ENCODE measurements at places on chromosomes 1 and 21.
A peak's percentile ranks its signal among the peaks of the same experiment; 100 is the strongest.

GRCh38 chr1:66982561-66983260 is 57.9 kb downstream of the MIER1 start:
- no peak for DNase-seq

DNA sequence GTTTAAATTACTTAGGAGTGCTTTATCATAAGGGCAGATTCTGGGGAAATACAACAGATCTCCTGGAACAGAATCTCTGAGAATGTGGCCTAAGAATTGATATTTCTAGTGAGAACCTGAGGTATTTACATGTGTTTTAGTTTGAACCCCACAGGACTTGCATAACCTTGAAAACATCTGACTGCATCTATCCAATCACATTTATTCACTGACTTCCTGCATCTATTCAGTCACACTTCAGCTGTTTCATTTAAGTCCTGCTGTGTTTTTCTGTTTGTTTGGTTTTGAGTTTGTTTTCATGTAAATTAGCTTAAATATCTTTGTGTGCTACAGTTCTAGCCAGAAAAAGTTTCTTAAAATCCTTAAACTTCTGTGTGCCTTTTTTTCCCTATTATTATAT is 1260.7 kb downstream of the PLA2G4A start:
- DNase-seq = no peak

- peak; percentile 68 for DNase-seq
Observed at GRCh38 chr1:183191833-183192232, 5.8 kb downstream of the LAMC2 start.

GRCh38 chr1:231971397-231972110 is 345.0 kb downstream of the DISC1 start:
- DNase-seq = no peak

DNA sequence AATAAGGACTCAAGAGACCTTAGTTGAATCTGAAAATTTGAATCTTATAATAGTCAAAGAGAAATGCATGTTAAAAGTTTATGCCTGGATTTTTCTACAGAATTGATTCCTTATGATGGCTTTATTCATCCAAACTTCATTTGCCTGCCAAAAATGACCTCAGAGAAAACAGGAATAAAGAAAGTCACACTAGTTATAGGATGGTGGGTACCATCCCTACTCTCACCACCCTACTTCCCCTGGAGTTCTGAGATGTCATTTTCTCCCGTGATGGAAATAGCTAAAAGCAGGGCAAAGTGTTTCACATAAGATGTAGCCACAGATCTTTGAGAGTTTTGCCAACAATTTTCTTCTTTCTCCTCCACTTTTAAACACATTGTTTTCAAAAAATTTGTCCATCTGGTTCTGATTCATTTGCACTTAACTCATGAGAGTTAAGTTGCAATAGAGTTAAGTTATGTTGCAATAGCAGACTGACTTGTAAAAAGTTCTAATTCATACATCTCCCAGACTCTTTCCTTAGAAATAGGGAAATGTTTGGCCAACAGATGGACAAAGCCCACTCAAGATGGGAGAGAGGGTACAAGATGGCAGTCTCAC is 384.6 kb downstream of the PLPP3 start:
- DNase-seq = peak; percentile 33

- no peak for DNase-seq
Observed at GRCh38 chr1:54338464-54338863, 67.7 kb downstream of the SSBP3 start.

GRCh38 chr1:15251857-15252835 is 5.1 kb downstream of the FHAD1 start:
- DNase-seq = no peak

- no peak for DNase-seq
Observed at GRCh38 chr1:13830170-13830569, 130.2 kb downstream of the PRDM2 start.

DNA sequence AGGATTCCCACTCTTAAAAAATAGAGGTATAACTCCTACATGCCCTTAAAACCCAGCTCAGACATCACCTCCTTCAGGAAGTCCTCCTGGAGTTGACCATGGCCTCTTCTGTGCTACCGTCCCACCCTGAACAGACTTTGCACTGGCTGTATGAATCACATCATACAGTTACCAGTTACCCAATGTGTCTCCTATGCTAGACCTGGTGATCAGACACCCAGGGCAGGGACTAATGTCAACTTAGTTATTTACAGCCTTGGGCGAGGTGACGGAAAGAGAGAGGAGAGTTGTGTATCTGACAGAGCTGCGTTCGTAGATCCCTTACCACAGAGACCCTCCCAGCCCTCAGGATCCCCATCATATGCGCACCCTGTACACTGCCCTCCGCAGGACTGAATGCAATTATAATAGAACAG is 72.7 kb downstream of the SLC66A1 start:
- DNase-seq = no peak

DNA sequence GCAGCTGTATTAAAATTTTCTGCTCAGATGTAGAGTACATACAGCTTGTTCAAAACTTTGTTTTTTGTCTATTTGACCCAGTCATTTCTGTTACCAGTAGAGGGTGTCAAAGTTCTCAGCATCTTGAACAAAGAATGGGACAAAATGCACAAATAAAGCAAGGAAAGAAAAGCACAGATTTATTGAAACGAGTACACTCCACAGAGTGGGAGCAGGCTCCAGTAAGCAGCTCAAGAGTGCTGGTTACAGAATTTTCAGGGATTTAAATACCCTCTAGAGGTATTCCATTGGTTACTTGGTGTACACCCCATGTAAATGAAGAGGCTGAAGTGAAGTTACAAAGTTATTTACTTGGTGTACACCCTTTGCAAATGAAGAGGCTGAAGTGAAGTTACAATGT is 8.9 kb upstream of the PRMT6 start:
- DNase-seq = no peak

DNA sequence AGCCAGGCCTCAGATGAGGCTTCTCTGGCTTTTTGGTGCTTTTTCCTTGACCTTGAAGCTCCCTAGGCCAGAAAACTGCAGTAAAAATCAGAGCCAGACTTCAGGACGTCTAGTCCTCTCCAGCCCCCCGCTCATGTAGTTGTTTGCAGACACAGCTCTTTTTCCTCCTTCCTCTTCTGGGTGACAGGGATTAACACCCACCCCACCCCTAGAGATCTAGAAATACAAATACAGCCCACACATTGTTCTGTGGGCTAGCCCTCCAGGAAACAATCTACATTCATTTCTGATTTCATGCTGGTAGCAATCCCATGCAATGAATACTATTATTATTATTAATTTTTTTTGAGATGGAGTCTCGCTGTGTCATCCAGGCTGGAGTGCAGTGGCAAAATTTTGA is 9.9 kb upstream of the CLSTN1 start:
- DNase-seq = no peak

DNA sequence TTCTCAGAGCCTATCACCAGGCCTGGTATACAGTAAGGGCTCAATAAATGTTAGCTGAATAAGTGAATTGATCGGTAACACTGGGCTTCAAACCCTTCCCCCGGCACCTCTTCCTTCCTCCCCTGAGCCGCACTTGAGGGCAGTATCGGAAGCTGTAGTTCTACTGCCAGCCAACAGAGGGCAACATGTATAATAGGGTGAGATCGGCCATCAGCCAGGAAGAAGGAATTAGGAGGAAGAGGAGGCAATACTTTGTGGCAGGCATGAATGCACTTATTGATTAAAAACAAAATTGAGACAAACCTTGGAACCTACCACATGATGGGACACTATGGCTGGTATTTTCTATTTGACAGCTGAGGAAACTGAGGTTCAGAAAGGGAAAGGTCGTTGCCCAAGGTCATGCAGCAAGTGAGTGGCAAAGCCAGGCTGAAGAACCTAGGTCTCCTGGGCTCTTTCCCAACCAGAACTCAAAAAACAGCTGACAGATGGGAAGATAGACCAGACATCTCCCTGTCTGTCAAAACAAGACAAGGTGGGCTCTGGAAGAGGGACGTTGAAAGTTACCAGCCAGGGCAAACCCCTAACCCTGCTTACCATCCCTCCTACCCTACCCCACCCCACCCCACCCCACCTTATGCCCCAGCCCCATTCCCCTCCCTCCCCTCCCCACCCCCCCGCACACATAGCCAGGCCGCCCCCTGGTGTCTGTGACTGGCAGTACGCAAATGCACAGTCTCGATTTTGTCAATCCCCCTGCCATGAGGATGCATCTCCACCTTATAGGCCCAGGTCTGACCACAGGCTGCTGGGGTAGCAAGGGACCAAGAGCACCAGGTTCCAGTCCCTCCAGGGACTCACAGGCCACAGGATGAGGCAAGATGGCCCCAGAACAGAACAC is 107.3 kb upstream of the RUNX3 start:
- DNase-seq = no peak

DNA sequence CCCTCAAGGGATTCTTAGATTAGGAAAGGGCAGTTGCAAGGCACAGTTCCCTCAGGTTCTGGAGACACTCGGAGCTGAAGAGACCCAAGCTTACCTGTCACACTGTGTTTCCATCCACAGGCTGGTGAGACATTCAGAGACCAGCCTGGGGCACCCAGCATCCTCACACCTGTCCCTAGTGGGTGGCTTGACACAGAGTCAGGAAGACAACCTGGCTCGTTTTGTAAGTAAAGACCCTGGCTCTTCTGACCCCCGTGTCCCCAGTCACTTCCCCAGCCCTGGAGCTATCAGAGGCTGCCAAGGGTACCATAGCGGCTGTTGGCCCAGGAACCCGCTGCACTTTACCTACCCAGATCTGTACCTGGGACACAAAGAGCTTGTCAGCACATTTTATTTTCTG is 409.8 kb downstream of the MATN1 start:
- DNase-seq = no peak

DNA sequence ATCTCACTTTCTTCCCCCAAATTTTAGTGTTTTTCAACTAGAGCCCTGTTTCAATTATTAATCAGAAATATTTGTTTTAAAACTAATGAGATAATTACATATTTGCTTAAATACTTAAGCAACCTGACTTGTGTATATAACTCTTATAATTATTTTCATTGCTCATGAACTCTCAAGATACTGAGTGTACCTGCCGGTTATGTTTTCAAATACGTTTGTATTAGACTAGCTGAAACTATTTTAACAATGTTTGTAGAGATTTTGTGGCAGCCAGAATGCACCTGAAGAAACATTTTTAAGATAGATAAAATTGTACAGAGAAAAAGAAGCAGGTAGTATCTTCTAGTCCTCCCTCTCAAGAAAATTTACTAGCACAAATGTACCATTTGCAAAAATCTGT is 140.6 kb upstream of the CXADR start:
- DNase-seq = no peak

- no peak for DNase-seq
Observed at GRCh38 chr1:227943381-227944089, 4.2 kb downstream of the WNT9A start.

GRCh38 chr21:34981791-34982190 is 67.3 kb downstream of the RUNX1 start:
- DNase-seq = no peak

- DNase-seq = no peak
Observed at GRCh38 chr1:228691926-228692325, 43.4 kb upstream of the RHOU start.

GRCh38 chr1:244273845-244274619 is 177.7 kb downstream of the ADSS2 start:
- peak; percentile 99 for DNase-seq

GRCh38 chr1:166852918-166853317 is 13.6 kb downstream of the POGK start:
- no peak for DNase-seq

- no peak for DNase-seq
Observed at GRCh38 chr1:181390410-181391077, 92.8 kb upstream of the CACNA1E start.

GRCh38 chr1:69993810-69994209 is 211.6 kb downstream of the LRRC40 start:
- DNase-seq = no peak

DNA sequence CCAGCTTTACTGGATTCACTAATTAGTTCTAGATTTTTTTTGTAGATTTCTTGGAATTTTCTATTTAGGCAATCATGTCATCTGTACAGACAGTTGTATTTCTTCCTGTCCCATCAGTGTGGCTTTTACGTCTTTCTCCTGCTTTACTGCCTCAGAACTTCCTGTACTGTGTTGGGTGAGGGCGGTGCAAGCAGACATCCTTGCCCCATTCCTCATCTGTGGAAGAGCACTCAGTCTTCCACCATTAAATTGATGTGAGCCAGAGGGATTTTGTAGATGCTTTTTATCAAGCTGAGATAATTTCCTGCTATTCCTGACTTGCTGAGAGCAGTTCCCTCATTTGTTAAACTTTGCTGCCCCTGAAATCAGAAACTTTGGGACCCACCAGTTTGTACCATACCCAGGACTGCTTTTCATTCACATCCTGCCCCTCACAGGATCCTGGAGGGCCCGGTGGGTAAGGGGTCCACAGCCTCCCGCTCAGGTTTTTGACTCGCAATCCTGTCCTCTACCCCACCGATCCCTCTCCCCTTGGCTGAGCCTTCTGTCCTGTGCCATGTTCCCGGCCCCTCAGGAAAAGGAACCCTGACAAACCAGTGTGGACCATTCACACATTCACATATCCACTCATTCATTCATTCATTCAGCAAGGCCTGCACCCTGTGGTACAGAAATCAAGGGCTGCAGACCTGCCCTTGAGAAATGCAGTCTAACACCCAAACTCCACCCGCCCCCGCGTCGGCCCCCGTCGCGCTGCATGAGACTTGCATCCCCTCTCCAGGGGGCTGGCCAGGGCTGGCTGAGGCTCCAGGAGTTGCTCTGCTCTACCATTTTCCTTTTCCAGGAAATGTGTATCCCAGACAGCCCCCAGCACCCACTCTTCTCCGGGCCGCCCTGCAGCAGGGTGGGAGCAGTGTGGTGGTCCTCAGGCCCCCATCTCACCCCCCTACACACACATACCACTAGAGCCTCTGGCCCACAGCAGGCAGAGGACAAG is 246.5 kb upstream of the VAMP3 start:
- no peak for DNase-seq

DNA sequence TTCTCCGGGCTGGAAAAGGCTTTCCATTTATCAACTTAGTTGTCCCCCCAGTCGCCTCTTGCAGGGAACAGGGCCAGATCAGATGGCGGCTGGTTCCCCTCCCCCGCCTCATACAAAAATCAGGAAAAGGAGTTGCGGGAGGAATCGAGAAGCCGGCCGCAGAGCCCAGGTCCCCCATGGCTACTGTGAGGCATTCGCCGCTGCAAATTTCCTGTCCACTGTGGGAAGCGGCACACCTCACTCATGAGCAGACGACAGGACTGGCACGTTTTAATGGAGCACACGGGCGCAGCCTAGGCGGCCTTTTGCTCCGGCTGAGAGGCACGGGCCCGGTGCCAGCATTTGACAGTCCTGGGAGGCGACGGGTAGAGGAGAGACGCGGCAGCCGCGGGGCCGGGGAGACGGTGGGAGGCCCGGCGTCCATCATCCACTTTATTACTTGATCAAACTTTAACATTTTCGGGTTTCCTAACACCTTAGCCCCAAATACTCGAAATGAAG is 1.1 kb downstream of the GNG4 start:
- DNase-seq = no peak

All from AG04450 (cell line).